ENCODE measurements at places on chromosomes 16 and 17. TPM values are rescaled to one million over a fixed set of nuclear protein-coding genes. Genes with fewer than 3 reads are reported as not detected.

DNA sequence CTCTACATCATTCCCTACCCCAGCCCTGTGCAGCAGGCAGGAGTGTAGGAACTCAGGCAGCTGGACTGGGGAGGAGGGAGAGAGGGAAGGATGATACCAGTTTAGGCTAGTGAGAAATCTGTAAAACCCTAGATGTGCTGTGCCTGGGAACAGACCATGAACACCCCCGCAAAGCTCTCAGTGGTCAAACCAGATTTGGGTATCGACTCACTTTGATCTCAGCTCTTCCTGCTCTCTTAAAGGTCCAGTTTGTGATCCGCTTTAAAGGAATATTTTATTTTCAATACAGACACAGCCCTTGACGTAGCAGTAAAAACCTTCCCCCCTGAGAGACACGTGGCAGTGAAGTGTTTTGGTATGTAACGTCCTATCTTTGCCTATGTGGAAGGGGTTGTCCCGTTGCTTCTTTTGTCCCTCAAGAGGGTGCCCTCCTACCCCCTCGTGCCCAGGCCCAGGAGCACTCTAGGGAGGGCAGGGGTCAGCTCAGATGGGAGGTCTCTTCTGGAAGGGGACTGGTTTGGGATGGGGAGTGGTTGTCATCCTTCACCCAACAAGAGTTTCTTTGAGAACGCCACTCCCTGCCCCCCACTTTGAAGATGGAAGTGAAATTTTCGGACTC lies 19.3 kb upstream of the TBX2 start:
- DNase-seq: no peak

CSNK2A2 gene
- total RNA-seq: 149 TPM

TBC1D3L gene
- 20.9 TPM for total RNA-seq

- peak; percentile 35 for DNase-seq
These were observed 526 bp downstream of the MOSMO start for GRCh38 chr16:22008215-22009059.

DNA sequence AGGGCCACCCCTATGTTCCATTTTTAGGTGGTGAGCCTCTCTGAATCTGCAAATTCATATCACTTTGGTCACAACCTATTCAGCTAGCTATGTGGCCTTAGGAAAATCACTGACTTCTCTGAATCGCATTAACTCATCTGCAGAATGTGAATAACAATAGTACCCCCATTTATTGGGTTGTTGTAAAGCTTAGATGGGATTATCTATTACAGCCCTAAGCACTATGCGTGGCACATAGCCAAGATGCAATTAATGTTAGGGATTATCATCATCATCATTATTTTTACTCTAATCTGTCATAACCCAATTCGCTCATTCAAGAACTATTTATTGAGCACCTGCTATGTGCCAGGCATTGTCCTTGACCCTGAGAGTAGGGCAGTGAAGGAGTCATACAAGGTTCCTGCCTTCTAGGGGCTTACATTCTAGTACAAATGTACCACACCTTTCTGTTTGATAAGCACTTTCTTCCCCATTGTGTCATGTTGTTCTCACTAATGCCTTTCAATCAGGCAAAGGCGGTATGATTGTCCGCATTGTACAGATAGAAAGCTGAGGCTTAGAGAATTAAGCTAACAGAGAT lies 38.5 kb downstream of the CHD9 start:
- no peak for DNase-seq

DNA sequence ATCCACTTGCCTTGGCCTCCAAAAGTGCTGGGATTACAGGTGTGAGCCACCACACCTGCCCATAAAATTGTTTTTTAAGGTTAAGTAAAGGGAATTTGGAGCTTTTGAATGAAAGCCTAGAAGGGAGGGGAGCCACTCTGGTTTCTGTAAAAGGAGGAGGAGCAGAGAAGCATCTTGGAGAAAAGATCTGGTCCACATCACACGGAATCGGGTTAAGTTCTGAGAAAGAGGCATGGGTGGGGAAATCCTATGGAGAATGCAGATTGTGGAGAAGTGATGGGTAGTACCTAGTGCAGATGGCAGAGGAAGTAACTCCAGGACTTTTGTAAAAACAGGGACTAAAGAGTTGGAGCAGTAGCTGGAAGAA lies 18.3 kb upstream of the CEP112 start:
- DNase-seq: no peak

NGFR gene
- total RNA-seq: 4.5 TPM

TMC6 gene
- 292 TPM for total RNA-seq

CD300C gene
- total RNA-seq: not detected

DNA sequence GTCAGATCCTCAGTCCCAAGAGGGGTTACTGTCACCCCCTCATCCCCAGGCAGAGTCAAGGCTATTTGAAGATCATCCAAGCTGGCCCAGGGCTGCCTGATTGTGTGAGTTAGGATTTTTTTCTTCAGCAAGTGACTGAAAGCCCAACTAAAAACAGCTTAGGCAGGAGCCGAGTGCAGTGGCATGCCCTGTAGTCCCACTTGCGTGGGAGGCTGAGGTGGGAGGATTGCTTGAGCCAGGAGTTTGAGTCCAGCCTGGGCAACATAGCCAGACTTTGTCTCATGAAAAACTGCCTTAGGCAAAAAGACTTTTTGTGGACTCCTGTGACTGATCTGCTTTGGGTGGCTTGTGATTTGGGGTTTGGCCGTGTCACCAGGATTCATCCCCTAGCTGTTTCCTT lies 19.9 kb downstream of the PGS1 start:
- DNase-seq: no peak

DNA sequence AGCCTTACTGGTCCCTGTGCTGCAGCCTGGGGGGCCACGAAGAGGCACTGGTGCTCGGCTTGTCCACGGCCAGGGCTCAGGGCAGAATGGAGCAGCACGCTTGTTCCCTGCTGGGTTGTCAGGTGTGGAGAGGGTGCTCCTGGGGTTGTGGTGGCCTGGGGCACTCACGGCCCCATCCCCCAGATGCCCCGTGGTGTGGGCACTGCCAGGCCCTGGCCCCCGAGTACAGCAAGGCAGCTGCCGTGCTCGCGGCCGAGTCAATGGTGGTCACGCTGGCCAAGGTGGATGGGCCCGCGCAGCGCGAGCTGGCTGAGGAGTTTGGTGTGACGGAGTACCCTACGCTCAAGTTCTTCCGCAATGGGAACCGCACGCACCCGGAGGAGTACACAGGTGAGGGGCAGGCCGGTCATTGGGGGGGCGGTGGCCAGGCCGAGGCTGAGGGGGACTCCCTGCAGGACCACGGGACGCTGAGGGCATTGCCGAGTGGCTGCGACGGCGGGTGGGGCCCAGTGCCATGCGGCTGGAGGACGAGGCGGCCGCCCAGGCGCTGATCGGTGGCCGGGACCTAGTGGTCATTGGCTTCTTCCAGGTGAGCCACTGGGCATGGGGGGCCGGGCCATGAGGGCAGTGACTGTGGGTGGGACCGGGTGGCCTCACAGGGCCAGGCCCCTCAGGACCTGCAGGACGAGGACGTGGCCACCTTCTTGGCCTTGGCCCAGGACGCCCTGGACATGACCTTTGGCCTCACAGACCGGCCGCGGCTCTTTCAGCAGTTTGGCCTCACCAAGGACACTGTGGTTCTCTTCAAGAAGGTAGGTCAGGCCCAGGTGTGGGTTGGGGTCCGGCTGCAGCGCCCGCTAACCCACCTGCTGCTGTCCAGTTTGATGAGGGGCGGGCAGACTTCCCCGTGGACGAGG lies 1.5 kb downstream of the PDIA2 start:
- no peak for DNase-seq

GRCh38 chr17:4551141-4551540 lies 4.0 kb downstream of the MYBBP1A start:
- peak; percentile 24 for DNase-seq

CDRT15 gene
- not detected for total RNA-seq

DNA sequence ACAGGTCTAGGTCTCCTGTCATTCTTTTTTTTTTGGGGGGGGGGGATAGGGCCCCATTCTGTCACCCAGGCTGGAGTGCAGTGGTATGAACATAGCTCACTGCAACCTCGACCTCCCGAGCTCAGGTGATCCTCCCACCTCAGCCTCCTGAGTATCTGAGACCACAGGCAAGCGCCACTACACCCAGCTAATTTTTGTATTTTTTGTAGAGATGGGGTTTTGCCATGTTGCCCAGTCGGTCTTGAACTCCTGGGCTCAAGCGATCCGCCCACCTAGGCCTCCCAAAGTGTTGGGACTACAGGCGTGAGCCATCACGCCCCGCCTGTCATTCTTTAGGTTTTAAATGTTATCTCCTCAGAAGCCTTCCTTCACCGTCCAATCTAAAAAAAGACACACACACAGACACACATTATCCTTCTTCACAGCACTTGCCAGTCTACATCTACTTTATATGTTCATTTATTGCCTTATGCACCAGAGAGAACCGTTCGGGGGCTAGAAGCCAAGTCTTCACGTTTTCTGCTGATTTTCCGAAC lies 694 bp downstream of the MRPL27 start:
- no peak for DNase-seq

GOSR1 gene
- total RNA-seq: 47.5 TPM

NAA60 gene
- 75.5 TPM for total RNA-seq

GRCh38 chr17:14458724-14459123 lies 157.8 kb downstream of the HS3ST3B1 start:
- no peak for DNase-seq

CSF3 gene
- not detected for total RNA-seq
